ENCODE measurements at places on chromosomes 6 and 20. TPM values are rescaled to one million over a fixed set of nuclear protein-coding genes. Genes with fewer than 3 reads are reported as not detected.

DNA sequence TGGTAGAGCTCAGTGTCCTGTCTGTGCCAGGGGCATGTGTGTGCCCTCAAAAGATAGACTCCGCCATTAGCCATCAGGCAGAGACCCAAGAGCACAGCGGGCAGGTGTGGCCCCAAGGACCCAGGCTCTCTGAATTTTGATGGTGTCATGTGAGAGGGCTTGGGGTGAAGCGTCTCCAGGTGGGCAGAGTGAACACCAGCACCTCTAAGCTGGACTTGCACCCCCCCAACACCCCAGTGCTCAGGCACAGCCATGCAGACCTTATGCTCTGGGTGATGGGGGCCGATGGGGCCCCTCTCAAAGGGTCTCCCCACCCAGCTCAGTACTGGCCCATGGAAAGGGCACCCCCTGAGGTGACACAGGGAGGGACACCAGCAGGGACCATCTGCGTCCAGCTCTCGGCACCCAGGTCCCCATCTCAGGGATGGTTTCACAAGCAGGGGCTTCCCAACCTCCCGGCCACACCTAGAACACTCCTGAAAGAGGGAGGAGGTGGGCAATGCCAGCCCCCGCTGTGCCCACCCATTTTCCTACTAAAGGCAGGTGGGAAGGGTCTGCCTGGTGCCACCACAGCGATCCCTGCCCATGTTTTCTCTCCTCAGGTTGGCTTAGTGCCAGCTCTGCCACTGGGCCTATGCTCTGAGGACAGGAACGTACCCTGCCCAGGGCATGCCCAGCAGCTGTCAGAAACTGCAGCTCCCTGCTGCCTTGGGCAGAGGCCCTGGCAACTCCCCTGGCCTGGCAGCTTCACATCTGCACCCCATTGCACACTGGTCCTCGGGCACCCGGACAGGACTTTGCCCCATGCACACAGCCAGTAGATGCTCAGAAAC lies 3.5 kb downstream of the CST7 start:
- DNase-seq: no peak

DNA sequence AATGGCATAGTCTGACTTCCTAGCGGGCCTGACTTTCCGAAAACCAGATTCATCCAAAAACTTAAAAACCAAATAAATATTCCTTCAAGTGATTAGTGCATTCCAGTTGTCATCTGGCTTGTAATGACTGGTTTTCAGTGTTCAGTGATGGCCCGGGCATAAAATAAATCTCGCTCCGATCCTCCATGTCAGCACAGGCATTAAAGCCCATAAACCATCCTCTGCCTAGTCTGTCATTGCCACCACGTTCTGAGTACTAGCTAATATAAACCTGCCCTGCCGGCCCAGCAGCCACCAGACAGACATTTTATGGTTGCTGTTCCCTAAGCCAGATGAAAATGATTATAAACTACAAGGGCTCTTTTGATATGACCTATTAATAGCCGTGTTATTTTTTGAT lies 232.3 kb upstream of the GMDS start:
- DNase-seq: no peak

DNA sequence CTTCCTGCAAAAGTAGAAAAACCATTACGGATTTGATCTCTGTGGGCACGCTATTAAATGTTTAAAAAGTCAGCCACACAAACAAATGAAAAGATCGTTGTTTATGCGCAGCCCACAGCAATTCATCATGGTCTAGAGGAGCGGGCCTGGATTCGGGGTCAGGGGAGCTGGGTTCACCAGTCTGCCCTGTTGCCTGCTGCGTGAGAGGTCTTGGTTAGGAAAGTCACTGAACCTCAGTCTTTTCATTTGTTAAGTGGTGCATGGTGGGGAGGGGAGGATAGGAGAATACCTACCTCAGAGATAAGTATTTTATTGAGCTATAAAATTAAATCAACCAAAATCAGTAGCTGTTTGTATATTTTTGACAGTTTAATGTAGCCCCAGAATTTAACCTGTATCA lies 47.3 kb upstream of the FYN start:
- no peak for DNase-seq

DNA sequence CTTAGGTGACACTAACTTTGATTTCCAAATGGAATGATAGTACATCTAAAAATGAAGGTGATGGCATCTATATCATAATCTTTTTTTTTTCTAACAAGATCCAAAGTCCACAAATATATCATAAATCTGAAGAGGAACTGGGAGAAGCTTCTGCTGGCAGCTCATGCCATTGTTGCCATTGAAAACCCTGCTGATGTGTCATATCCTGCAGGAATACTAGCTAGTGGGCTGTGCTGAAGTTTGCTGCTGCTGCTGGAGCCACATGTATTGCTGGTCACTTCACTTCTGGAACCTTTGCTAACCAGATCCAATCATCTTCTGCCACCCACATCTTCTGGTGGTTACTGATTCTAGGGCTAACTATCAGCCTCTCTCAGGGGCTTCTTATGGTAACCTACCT lies 27.4 kb upstream of the KHDC1 start:
- peak; percentile 32 for DNase-seq

GRCh38 chr20:48054051-48054450 lies 268.8 kb upstream of the SULF2 start:
- DNase-seq: no peak

CD24 gene
- 0.26 TPM for total RNA-seq

- DNase-seq: no peak
These were observed 41.8 kb downstream of the GPR63 start for GRCh38 chr6:96795481-96795880.

DNA sequence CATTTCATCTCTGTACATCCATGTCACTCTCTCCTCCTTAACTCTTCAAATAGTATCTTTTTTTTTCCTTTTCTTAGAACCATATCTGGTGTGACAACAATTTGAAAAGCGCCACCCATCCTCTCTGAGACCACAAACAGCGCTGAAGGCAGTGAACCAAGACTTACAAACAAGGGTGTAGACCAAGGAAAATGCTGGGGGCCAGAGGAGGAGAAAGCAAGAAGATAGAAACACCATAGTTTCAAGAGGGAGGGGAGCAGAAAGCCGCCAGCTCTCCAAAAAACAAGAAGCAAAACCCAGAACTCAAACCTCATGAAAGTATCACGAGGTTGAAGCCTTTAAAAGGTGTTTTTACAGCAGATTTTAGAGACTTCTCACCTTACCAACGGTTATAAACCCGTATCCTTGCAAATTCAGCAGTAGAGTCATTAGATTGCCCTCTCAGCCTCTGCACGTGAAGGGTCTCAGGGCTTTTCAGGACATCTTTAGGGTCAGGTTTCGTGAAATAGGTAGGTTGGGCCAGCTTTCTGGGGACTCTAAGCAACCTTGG lies 13.3 kb upstream of the RIPOR2 start:
- no peak for DNase-seq

DNA sequence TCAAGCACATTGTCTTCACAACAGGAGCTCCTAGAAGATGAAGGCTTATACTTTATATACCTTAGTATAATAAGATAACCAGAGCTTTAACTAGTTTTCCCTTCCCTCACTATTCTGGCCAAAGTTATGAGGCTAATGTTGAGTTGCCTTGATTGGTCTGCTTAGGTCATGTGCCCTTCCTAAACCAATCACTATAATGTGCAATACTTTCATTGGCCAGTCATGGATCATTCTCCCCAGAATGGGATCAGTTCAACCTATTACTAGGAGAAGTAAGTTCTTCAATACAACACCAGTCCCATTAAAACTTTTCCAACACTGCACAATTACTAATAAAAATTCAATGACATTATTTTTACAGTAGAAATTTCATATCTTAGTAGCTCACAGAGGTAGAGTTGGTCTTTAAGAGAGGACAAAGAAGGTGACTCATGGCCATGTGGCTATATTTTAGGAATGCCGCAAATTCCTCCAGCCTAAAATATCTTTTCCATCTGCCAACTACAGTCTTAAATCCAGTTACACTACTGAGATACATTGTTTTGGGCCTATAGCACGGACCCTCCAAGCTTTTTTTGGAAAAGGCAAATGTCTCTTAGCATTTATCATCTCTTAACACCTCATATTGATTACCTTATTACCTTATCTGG lies 12.5 kb upstream of the POU3F2 start:
- DNase-seq: peak; percentile 75

DNA sequence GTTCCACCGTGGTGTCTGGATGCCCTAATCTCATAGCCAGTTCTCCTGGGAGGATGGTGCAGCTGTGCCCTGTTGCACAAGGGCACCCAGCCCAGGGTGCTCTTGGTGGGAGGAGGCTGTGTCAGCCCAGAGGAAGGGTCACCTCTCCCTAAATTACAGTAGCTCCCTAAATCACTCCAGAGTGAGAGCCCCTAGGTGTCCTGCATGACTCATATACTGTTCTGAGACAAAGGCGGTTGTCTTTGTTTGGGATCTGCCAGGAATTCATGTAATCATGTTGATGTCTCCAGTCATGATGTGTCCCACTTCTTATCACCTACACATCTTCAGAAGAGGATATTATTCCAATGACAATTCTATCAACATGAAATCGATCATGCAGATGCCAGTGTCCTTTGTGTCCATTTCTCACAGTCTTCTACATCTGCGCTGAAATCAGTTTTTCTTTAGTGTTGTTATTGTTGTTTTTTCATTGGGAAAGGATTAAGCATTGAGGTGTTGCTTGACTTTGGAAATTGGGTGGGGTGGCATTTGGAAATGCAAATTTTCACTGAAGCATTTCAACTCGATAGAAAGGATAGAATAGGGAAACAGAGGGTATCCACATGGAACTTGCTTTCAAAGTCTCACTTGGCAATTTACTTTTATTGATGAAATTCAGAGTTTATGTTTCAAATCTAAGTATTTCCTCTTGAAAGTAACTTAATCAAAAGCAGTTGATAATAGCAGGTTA lies 19.5 kb downstream of the PERP start:
- no peak for DNase-seq

DNA sequence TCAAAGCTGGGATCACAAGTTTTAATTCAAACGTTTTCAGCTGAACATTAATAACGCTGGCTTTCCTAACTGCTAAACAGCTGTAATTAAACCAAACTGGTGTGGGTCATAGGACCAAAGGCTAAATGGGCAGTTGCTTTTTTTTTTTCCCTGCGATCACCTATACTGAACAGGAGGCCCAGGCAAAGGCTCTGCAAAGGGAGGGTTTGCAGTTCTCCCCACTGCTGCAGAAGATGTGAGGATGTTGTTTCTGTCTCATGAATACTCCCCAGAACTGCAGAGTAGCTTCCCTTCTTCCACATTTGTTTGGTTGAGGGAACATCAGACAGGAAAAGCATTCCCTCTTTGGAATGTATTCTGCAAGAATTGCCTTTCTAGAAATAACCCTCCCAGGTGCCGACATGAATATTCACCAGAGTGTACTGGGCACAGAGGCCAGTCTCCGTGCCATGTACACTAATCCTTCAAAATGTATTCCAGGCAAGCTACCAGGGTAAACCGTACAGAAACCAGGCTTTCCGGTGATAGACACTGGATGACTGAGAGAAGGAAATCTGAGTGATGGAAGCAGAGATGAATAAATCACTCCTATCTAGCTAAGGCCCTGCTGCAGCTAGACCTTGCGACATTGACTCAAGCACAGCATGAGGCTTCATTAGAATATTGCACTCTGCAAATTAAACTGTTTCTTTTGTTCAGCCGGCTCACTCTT lies 370.1 kb downstream of the BTBD9 start:
- no peak for DNase-seq

GRCh38 chr6:4460586-4461475 lies 315.4 kb upstream of the CDYL start:
- DNase-seq: peak; percentile 58

DNA sequence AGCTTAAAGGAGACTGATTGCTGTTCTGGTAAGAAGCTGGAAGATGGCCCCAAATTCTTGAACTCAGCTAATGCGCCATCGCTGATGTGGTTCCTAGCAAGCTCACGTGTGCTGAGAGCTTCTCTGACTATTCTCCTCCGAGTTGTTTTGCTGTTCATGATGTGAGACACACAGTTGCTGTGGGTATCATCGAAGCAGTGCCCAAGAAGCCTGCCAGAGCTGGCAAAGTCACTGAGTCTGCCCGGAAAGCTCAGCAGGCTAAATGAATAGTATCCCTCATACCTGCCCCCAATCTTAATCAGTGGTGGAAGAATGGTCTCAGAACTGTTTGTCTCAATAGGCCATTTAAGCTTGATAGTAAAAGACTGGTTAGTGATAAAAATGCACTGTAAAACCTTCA lies 28.3 kb upstream of the BCLAF1 start:
- DNase-seq: no peak

ID4 gene
- 0.83 TPM for total RNA-seq

ULBP2 gene
- total RNA-seq: 1.8 TPM

DNA sequence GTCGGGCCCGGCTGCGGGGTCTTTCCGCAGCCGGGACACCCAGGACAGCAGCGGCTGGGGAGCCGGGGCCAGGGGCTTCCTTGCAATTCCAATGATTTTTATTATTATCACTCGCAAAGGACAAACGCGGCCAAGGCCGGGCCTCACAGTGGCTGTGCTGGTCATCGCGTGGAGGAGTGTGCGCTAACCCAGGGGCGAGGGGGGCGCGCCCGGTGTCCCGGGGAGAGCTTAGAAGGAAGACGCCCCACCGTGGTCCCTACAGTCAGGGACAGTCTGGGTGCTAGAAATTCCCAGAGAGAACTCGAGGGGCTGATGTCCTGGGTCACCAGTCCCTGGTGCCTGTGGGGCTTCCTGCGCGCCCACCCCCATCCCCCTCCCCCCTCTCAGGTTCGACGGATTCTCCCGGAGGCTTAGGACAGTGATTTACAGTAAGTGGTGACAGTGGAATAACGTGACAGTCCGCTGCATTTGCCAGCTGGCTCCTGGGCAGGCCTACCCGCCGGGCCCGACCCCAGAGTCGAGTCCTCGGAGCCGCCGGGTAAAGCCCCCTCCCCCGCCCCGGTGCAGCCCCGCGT lies 9.5 kb downstream of the FOXC1 start:
- no peak for DNase-seq

STK4 gene
- 22.9 TPM for total RNA-seq

- DNase-seq: no peak
These were observed 90.8 kb downstream of the GMPR start for GRCh38 chr6:16329233-16329632.

DNA sequence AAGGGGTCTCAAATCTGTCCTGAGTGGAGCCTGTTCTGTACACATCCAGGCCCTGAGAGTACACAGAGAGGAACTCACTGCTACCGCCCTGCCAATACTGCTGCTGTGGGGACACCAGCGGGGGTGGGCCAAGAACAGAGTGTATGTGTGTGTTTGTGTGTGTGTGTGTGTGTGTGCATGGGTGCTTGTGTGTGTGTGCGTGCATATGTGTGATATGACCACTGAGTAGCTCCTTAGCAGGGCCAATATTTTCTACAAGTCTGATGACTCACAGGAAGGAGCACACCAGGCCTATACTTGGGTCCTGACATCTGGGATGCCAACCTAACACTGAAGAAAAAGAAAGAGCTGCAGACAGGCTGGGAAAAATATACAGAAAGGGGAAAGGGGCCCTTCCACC lies 1.4 kb downstream of the RAET1E start:
- no peak for DNase-seq

- no peak for DNase-seq
These were observed 399.2 kb upstream of the AGPAT4 start for GRCh38 chr6:161673026-161673425.

DNA sequence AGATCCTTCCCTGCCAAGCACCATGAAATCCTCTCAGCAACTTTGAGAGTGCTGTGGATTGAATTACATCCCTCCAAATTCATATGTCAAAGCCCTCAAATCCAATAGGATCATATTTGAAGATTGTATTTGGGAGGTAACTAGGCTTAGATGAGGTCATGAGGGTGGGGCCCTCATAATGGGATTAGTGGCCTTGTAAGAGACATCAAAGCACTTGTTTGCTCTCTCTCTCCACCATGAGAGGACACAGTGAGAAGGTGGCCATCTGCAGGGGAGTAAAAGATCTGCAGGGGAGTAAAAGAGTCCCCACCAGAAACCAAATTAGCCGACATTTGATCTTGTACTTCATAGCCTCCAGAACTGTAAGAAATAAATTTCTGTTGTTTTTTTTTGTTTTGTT lies 298.2 kb downstream of the SAMD5 start:
- DNase-seq: no peak

TMEM217 gene
- 4.0 TPM for total RNA-seq

All from fibroblast of lung (primary cell).